HFFc6 (cell line): ENCODE measurements at places on chromosomes 12 and 14.

- no peak for DNase-seq
Measured at GRCh38 chr12:117472983-117473382, 111.6 kb upstream of the NOS1 start.

- DNase-seq = no peak
Measured at GRCh38 chr12:18461758-18462157, 200.4 kb downstream of the PIK3C2G start.

DNA sequence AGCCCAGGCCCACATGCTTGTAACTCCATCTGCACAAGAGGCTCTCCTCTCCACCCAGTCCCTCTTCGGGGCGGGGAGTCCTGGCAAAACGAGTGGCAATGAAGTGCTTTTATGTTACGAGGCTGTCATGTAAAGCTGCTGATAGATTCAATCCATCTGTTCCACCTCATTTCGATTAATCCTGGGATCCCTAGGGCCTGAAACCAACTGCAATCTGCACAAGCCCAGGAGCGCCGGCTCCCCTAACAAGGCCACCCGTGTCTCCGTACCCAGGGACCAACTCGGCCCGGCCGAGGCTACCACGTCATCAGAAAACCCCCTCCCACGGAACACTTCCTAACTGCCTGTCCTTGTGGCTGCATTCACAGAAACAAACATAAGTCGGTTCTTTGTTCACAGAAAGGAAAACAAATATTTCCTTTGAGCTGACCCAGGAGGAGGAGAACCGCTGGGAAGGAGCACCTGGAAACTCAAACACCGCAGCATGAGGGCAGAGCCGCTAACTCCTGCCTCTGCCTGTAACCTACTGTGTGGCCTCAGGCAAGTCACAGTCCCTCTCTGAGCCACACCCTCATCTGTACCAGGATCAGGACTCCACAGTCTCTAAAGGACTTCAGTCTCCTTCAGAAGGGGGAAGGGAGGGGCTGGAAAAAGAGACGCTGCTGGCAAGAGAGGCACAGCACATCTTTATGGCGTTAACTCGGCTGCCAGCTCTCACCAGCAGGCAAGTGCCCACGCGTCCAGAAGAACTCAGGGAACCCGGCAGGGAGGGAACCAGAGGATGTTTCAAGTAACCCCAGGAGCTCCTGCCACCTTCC lies 47.8 kb downstream of the CCDC88C start:
- no peak for DNase-seq

DNA sequence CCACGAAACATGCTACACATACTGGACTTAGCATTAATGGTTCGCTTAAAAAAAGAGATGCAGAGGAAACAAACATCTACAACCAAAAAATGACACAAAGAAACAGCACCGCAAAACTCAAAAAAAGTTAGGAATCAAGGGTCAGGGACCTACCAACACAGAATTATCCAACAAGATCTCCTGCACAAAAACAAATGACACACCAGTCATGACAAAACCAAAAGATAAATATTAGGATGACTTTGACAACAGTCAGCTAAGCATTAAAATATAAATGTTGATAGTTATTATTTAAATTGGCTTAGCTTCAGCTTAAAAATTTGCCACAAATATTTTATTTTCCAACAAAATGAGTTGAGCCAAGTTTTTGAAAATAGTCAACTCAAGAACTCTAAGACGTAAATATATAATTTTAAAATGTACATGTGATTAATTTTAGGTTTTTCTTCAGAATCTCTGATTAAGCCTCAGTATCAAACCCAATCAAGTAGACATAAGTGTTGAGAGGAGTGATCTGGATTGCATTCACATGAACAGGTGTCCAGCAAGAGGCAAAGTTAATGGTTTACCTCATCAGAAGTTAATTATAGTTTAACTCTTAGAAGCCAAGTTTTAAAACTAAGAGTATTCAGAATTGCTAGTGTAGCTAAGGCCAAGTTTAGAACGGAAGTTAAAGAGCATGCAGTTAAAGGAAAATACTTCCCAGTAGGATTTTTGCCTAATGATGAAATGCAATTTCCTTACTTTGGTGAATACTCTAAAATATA lies 79.9 kb downstream of the HEATR5A start:
- DNase-seq = no peak

DNA sequence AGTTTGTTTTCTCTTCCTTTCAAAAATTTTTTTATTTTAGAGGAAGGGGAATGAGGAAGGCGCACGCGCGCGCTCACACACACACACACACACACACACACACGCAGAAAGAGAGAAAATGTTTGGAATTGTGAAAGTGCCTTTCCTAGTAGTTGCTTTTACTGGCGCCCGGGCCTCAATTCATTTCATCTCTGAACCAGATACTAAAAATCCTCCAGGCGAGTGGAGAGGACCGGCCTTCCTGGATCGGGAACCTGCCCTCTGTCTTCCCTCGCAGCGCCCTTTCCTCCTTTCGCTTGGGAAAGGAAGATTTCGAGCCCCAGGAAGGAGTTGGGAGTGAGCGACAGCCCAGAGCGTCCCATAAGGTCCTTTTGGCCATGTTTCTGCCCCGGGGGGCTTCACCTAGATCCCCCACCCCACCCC lies 7.8 kb upstream of the TBX3 start:
- DNase-seq = no peak

DNA sequence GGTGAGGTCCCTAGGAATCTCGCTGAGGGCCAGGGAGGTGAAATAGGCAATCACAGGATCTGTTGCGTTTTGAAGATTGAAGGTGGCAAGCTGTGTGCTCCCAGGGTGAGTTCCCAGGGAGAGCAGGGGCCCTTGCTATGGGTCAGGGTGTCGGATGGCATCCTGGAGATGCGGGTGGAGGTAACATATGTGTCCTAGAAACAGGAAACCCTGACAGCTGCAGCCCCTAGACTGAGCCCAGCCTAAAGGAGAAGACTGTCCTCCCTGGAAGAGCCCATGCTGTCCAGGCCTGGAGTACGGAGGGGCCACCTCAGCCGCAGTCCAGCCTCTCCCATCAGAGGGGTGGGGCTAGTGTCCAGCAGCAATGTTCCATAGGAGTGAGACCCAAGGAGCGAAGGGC lies 194.2 kb downstream of the NTF3 start:
- no peak for DNase-seq

DNA sequence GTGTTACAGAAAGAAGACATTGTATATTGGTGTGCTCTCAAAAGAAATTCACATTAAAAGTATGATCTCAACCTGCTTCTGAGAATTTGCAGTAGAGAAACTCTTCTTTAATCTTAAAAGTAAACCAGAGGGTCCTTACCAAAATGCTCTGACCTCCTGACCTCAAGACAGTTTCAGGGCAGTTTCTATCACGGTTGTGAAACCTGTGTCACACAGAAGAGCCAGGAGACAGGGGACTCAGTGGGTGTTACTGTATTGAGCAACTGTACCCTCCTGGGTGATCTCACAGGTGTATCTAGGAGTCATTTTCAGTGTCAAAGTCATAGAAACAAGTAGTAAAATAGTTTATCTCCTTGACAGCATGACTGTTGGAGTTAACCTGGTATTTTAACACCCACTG lies 178.0 kb downstream of the GRIP1 start:
- DNase-seq = no peak

GRCh38 chr12:32089586-32089985 lies 17.1 kb upstream of the BICD1 start:
- DNase-seq = peak; percentile 55

DNA sequence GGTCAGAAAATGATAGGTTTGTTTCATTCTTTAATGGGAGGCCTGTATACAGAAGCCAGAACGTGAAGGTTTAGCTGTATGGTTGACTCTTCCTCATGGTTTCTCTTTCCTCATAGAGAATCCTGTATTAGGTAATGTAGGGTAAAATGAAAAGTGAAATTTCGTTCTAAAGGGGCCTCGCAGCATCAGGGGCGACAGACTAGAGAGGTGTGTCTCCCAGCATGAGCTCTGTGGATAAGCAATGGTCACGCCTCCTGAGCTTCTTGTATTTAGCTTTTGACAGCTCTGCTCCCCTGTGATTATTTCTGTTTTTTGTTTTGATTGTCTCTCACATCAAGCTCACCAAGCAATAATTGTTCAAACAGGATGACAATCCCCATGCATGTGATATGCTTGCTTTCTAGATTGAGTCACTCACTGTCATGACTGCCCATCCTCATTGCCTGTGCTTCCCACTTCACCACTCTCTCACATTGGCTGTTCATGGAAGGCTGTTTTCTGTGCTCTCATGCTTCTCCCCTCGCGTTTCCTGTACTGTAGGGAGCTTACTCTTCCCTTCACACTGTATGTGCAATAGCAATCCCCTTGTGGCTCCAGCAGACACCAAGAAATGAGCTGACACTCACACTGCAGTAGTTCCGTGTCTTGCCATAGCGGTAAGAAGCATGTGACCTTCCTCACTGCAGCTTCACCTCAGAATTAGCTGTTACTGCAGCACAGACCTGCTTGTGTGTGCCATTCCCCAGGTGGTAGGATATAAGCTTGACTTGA lies 44.0 kb downstream of the RAD52 start:
- DNase-seq = no peak

DNA sequence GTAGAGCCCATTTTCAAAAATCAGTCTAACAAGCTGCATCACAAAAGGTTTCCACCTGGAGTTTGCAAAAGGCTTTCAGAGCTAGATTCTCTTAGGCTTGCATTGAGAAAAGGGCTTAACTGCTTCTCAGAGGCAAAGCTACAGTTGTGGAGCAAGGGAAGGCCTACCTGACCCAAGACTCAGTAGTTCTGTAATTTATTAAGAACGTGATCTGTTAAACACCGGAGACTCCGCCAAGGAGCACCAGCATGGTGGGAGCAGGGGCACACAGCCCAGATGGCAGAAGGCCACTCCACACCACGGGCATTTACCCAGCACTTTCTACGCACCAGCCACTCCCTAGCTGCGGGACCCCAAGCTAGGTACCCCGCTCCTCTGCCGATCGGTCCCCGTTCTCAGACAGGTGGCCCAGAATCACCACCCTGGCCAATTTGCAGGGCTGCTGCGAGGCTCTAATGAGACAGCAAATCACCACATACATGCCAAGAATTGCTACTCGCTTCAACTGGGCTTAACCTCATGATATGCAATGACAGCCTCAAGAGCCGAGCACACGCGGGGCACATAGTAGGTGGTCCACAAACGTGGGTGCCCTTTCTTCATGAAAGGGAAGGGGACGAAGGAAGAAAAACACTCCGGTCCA lies 1.5 kb downstream of the ITPK1 start:
- no peak for DNase-seq

- no peak for DNase-seq
Measured at GRCh38 chr12:31875609-31875964, 83.6 kb upstream of the RESF1 start.

DNA sequence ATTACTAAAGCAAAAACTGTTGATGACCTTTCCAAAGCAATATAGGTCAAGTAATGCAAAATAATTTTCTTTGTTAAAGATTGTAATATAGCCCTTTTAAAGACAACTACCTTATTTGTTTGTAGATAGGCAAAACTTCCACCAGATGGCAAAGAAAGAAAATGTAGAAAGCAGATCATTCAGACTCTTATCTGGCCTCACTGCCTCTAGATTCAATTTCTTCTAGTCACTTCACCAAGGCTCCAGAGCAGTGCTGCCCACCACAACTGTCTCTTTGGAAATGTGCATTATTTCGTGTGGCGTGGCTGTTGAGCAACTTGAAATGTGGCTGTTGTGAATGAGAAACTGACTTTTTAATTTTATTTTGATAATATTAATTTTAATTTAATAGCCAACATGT lies 127.1 kb downstream of the ITPR2 start:
- no peak for DNase-seq

GRCh38 chr12:57085999-57086492 lies 2.9 kb upstream of the NAB2 start:
- DNase-seq = peak; percentile 43

DNA sequence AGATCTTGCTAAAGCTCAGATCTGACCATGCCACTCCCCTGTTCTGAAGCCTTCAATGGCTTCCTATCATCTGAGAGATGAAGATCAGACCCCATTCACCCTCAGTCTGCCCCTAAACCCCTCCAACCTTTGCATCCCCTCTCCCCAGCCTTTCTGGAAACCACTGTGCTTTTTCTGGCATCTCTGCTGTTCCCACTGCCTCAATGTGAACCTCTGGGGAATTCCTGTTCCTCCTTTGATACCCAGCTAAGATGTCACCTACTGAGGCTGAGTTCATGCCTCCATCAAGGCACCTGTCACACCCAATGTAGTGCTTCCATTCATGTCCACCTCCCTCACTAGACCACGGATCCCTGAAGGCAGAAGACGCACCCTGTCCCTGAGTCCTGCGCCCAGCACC lies 19.3 kb downstream of the CYP46A1 start:
- no peak for DNase-seq

DNA sequence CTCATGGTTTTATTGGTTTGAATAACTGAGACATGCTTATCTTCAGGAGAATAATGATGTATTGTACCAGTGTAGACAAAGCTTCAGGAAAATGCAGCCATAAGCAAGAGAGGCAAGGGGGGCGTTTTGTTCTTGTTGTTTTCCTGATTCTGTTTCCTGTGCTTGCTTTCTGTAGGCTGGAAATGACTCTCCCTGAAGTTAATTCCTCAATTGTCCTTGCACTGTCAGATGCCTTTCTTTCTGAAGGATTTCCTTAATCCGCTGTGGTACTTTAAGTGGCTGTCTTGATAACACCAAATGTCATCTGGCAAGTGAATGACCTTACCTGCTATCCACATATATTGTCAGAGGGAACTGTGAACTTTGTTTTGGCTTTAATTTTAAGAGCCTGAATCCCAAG lies 220.0 kb downstream of the NEDD1 start:
- DNase-seq = no peak

DNA sequence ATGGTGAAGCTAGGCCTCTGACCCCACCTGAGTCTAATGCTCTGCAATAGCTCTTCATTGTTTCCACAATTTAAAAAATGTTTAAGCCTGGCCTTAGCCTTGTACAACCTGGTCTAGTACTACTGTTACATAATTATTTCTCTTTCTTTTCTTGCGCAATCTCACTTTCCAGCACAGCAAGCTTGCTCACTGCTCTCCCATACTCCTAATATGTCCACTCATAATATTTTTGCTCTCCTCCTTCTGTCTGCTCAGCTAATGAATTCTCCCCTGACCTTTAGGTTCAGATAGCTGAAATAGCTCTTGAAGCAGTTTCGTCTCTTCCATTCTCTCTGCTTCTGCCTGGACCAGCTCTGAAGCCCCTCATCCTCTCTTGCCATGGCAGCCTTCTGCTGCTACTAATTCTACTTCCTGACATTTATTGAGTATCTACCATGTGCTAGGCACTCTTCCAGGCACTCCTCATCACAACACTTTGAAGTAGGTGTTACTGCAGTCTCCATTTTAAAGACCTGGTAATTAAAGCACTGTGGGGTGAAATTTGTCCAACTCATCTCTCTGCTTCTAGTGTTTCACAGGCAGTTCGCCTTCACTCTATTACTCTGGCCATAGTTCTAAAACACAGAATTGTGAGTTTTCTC lies 2.8 kb upstream of the SLC48A1 start:
- DNase-seq = peak; percentile 48

GRCh38 chr12:15883536-15883935 lies 1.3 kb downstream of the STRAP start:
- no peak for DNase-seq

GRCh38 chr14:72961579-72962335 lies 35.5 kb downstream of the DCAF4 start:
- DNase-seq = peak; percentile 25
